ENCODE measurements at places on chromosomes 2 and 18.
A peak's percentile ranks its signal among the peaks of the same experiment; 100 is the strongest.

- no peaks in the 10 kb centered on the region for H3K36me3 ChIP-seq
- no peaks in the 10 kb centered on the region for H3K27me3 ChIP-seq
- no peak overlapping the region for H3K4me3 ChIP-seq
- H3K27ac ChIP-seq: peak overlapping the region; percentile 83
Observed at GRCh38 chr2:218832520-218832919, 917 bp upstream of the PRKAG3 start.

- no peak for DNase-seq
- no peak overlapping the region for H3K27ac ChIP-seq
- H3K27me3 ChIP-seq: no peaks in the 10 kb centered on the region
- peak overlapping the region; percentile 56 for H3K4me3 ChIP-seq
Observed at GRCh38 chr2:71275939-71276310, 49.0 kb upstream of the PAIP2B start.

DNA sequence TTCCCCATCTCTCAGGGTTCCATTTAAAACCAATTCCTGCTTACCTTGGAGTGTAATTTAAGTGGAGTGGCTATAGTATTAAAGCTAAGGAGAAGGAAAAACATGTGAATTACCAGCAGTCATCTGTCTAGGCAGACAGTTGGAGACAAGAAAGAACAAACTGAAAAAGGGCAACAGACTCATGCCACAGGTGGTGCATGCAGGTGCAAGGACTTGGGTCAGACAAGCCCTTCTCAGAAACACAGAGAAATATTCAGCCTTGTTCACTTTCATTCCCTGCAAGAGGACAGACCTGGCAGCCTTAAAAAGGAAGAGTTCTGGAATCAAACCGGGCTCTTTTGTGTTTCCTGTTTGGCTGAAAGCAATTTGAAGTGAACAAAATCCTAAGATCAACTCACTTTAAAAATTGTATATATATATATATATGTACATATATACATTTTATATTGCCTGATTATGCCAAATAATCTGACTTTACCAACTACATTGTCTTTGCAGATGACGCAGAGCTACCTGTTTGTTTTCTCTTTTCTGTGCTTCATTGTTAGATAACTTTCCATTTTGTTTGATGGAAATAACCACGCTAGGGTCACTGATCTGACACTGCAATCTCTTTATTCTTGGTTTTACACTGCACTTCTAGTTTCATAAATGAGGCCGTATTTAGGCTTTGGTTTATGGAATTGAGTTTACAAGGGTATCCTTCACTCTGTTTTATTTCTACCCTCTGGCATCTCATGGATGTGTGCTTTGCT lies 35.1 kb upstream of the VPS54 start:
- H3K27ac ChIP-seq: no peak overlapping the region
- H3K4me1 ChIP-seq: no peaks in the 10 kb centered on the region
- H3K36me3 ChIP-seq: no peaks in the 10 kb centered on the region
- H3K4me3 ChIP-seq: no peak overlapping the region

GRCh38 chr18:76593843-76594242 lies 98.8 kb upstream of the ZNF516 start:
- H3K27ac ChIP-seq: no peak overlapping the region
- no peak for DNase-seq
- no peaks in the 10 kb centered on the region for H3K27me3 ChIP-seq

- H3K27ac ChIP-seq: peak overlapping the region; percentile 31
- peaks cover 3% of the 10 kb centered on the region for H3K4me1 ChIP-seq
- H3K4me3 ChIP-seq: no peak overlapping the region
Observed at GRCh38 chr18:13464432-13465123, 246.0 kb downstream of the LDLRAD4 start.
